Erythroblast (primary cell): ENCODE measurements at places on chromosomes 5 and 9.

- DNase-seq = no peak
Measured at GRCh38 chr9:94866770-94867169, 140.3 kb downstream of the AOPEP start.

GRCh38 chr5:167905919-167906853, 385.3 kb upstream of the WWC1 start:
- no peak for DNase-seq

GRCh38 chr5:33261305-33261704, 179.5 kb upstream of the TARS1 start:
- no peak for DNase-seq

DNA sequence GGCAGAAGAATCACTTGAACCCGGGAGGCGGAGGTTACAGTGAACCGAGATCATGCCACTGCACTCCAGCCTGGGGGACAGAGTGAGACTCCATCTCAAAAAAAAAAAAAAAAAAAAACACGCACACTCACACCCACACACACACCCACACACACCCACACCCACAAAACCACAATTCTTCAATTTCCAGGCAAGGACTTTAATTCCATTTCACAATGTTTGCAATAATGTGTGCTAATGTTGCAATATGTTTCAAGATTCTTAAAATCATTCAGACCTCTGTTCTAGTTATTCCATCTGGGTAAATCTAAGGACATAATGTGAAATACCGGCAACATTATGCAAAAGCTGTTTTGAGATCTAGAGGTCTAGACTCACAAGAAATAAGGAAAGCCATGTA, 28.3 kb downstream of the CCDC69 start:
- DNase-seq = no peak

DNA sequence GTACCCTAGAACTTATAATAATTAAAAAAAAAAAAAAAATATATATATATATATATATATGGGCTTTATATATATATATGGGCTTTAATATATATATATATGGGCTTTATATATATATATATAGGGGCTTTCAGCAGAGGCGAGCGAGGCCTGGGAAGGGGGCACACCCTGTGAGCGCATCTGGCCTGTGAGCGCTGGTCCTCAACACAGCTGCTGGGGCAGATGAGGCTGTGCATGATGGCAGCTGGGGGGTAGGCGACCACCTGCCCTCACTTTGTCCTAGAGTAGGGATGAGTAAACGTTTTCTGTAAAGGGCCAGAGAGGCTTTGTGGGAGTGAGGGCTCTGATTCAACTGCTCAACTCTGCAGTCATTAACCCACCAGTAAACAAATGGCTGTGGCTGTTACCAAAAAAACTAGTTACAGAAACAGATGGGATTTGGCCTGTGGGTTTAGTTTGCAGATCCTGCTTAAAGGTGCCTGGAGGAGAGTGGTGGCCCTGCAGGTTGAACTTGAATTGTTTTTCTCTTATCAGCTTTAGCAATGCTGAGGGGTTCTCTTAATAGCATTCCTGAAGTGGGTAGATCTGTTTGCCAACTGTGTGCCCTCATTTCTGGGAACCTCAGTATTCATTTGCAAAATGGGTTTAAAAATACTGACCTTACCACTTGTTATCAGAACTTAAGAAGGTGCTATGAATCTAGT, 88.1 kb upstream of the EPB41L4B start:
- DNase-seq = no peak

DNA sequence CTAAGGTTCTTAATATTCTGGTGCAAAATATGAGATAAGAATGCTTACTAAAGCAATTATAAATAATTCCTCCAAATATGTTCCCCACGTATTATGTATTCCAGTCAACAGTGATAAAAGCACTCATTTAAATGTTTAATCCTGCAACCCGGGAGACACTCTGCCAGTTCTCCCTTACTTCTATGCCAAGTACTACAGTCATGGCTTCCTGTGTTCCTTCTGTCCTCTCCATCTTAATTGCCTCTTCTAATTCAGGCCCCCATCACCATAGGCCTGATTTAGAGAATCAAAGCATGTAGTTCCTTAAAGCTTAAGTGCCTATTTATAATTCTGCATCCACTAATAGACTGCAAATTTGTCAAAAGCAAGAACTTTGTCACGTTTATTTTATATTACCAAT, 474.8 kb downstream of the SEMA5A start:
- no peak for DNase-seq

DNA sequence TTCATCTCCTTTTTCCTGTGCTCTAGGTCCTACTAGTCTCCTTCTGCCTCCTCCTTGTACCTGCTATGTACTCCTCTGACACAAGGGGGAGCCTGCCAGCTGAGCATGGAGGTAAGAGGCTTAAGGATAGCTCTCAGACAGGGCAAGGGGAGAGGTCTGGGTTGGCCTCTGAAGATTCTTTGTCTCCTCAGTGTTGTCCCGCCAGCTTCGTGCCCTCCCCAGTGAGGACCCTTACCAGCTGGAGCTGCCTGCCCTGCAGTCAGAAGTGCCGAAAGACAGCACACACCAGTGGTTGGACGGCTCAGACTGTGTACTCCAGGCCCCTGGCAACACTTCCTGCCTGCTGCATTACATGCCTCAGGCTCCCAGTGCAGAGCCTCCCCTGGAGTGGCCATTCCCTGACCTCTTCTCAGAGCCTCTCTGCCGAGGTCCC, 3.8 kb downstream of the CREB3 start:
- DNase-seq = peak; percentile 85

DNA sequence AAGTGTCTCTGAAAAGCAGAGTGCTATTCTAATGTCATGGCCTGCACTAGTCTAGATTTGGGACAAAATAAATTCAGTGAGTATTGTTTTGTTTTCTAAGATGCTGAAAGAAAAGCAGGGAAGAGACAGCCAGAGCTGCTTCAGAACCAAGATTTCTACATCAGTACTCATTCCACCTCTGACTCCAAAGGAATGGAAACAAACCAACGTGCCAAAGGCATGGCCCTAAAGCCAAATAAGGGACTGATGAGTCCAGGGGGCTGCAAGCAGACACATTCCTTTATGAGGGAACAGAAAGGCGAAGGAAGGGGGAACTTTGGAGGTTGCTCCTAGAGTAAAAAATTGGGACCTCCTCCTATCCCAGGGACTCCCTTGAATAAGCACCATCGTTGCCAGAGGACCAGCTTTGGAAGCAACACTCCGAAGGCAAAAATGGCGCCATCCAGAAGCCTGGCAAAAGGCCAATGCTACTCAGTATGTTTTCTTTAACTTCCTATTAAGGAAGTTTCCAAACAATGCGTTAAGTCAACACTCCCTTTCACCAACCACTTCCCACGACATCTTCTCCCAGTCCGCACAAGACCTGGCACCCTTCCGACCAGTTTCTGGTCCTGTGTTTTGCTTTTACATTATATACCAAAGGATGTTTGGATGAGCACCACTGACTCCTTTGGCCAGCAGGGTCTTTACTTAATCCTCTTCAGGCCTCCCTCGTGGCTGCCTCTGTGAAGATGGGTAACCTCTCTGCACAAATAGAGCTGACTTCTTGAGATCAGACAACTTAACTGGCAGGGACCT, 31.6 kb downstream of the ADAM19 start:
- no peak for DNase-seq

DNA sequence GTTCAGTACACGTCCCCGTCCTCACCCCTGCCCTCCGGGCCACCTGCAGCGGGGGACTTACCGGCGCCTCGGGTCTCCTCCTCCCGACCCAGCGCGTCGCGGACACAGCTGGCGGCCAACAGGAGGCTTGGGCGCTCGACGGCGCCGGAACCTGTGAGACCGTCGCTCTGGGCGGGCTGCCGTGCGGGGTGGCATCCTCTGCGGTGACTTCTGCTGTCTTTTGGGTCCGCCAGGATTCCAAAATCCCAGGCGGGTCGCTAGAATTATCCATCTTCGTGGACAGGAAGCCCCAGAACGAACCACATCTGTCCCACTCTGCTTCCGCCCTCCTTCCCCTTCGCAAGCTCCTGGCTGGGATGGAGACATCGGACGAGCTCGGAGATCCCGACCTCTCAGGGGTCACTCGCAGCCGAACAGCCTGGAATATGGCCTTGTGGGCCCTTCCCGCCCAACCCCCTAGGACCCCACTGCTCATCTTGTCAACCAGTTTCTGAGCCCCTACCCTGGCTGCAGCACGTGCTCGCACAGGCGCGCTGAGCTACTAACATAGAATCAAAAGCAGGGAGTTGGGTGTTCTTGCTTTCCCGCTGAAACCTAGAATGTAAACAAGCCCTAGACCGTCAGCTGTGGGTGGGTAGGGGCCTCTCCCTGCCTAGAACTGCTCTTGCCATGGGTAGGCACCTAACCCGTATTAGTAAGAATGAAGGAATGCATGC, 947 bp upstream of the MARCHF3 start:
- peak; percentile 69 for DNase-seq

- DNase-seq = peak; percentile 92
Measured at GRCh38 chr5:41869724-41870626, at the start of gene OXCT1. OXCT1 (minus strand) TSS chr5:41870425; CDS start chr5:41870358, 67 bp downstream.

DNA sequence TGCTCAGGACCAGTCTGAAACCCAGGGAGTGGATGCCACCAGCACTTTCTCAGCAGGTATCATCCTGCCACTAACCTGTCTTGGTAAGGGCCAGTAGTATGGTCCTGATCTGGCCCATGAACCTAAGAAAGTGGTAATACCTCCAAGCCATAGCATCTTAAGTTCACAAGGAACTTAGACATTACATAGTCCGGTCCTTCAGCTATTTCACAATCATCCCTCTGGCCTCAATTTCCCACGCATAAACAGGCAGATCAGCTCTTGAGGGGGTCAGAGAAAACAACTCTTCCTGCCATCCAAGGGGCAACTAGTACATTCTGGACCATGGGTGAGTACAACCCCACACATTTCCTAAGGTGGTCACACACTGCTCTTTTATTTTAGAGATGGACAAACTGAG, 88.2 kb downstream of the PPIC start:
- DNase-seq = no peak

DNA sequence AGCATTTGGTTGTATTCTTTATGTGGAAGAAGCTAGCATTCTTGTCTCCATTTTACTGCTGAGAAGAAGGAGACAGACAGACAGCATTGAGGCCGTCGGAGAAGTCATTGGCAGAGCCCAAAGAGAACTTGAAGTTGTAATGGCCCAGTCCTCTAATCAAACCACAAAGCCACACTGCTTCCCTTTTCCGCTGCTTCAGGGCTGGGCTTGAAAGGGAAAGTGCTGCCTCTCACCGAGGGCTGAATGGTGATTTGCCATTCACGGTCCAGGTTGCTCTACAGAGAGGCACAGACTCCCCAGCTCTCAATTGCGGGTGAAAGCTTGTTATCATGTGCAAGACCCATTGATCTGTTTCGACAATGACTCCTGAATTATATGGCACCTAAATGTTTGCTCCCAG, 25.6 kb upstream of the POU4F3 start:
- DNase-seq = no peak

GRCh38 chr5:68499987-68500386, 284.4 kb downstream of the PIK3R1 start:
- no peak for DNase-seq

- DNase-seq = no peak
Measured at GRCh38 chr5:142847898-142848790, 78.0 kb downstream of the ARHGAP26 start.

- DNase-seq = no peak
Measured at GRCh38 chr9:70177121-70177520, 81.7 kb upstream of the SMC5 start.

DNA sequence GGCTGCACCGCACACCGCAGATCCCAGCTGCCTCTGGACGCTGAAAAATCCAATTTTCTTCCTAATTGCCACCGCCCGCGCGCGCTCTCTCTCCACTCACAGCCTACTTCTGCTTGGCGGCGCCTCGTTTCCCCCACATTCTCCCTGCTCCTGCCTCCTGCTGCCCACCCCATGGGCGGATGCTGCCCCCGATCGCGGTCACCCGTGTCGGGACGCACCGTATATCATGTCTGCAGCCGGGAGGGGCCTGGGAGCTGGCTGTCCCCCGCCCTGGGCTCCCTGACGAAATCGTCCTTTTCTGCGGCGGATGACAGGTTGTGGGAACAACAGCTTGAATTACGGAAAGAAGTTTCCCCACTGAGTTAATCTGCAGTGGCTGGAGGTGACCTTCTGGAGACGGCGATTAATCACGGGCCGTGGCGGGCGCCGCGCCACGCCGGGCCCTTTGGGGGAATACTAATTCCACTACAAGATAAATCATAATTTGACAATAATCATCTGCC, 36.3 kb upstream of the PSD2 start:
- DNase-seq = no peak

- DNase-seq = no peak
Measured at GRCh38 chr5:131305906-131306305, 42.1 kb downstream of the CDC42SE2 start.

DNA sequence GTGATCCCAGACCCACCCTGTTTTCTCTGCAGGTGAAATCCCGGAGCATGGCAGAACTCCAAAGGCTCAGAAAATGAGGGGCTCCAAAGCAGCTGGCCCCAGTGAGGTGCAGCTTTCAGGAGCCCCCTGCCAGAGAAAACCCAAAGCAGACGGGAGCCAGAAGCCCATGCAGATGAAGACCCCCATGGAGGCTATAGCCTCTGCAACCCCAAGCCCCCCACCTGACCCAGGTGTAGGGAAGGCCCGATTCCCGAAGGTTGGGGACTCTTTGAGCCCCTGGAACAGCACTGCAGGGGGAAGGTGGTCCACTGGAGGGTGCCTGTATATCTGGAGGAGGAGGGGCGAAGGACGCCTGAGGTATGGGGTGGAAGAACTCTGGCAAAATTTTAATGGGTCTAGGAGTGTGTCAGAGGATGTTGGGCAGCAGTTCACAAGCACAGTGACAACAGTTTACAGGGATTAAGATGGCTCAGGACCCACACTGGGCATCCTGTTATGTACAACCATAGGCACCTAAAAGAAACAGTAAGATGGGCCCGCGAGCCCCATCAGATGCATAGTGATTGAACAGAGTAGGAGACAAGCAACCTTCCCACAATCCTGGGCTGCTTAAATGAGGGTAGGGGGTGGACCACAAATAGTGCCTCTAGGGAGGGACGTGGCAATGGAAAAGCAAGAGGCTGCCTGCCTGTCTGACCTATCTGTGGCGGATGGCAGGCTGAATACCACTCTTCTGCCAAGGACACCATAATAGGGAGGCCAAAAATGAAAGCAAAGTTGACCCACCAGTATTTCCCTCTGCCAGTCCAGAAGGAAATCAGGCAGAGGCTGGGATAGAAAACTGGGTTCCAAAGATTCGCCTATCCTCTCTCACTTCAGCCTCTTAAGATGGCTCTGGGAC, 16.4 kb upstream of the ANXA6 start:
- DNase-seq = no peak

GRCh38 chr5:127089191-127089590, 15.9 kb upstream of the C5orf63 start:
- DNase-seq = no peak
